Stimulated activated CD4-positive, alpha-beta T cell treated with anti-CD3 and anti-CD28 coated beads, TNF-alpha, amount 100 ng/mL, for 1 hour (primary cell): ENCODE measurements at places on chromosomes 2 and 18.

DNA sequence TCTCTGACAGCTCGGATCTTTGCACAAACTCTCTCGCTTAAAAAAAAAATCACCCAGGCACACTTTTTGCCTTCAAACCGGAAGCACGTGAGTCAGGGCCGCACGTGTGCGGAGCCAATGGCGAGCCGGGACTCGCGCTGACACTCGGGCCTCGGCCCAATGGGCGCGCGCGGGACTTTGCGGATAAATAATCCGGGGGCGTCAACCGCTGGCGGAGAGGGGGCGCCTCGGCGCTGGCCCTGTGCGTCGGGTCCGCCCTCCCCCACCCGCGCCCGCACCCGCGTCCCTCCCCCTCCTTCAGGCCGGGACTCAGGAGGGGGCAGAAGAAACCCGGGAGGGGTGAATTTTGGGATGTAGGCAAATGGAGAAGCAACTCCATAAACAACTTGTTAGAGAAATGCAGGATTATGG, 319 bp upstream of the EN1 start:
- DNase-seq: no peak

- DNase-seq: no peak
These were observed 136.8 kb upstream of the ARL4C start for GRCh38 chr2:234633581-234634230.

DNA sequence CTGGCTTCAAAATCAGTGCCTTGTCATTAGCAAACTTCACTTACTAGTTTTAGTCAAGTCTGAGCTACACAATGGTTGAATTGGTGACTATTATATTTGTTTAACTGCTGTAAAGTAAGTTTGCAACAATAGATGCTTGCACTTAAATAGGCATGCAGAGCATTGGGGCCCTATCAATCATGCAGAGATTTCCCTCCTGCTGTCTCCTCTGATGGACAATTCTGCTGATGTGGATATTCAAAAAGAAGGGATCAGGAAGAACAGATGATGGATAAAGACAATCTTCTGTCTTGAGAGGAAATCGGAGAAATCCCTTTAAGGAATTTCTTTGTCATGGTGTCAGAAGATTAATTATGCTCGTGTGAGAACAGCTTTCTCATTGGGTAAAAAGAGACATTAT, 89.0 kb downstream of the GREB1L start:
- no peak for DNase-seq

DNA sequence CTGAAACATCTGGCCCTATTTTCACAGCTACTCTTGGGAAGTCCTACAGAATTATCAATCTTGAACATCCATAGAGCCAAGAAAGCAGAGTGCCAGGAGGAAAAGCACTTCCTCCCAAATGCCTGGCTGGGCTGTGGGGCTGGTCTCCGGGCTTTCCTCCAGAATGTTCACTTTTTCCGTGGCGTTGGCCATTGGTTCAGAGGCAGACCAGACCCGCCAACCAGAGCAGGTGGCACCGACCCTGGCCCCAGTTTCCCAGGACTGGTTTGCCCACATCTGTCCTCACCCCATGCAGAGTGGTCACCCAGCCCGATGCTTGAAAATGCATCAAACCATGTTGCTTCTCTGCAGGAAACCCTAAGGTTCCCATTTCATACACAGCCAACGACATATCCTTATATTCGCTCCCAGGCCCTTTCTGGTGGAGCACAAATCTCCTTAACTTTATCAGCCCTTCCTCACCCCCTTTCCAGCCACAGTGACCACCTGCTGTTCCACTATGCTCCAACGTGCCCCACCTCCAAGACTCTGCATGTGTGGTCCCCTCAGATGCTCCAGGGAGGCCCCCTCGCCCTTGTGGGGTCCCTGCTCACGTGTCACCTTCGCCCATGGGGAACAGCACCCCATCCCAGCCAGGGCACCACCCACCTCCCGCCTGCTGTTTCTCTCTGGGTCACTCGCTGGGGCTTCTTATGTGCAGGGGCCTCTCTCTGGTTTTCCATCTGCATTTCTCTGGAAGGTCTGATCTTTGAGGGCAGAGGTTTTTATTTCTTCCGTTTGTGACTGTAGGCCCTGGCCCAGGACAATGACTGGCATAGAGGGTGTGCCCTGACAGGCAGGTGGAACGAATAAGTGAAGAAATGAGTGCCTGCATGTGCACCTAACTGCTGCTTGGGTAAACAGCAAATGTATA, 92.9 kb downstream of the PXDN start:
- no peak for DNase-seq

DNA sequence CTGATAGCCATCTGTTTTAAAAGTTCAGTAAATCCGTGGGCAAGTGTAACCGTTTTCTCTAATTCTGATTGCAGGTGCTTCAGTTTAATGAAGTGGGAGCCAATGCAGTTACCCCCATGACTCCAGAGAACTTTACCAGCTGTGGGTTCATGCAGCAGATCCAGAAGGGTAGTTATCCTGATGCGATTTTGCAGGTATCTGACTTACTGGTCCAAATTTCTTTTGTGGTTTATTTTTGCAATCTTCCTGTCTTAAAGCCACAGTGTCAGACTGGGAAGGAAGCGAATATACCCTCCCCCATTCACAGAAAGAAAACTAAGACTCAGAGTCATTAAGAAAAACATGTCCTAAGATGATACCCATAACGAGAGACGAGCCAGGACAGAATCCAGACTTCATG, 7.7 kb downstream of the SERPINB2 start:
- DNase-seq: no peak

- no peak for DNase-seq
These were observed 33.0 kb downstream of the TPO start for GRCh38 chr2:1446301-1446700.

DNA sequence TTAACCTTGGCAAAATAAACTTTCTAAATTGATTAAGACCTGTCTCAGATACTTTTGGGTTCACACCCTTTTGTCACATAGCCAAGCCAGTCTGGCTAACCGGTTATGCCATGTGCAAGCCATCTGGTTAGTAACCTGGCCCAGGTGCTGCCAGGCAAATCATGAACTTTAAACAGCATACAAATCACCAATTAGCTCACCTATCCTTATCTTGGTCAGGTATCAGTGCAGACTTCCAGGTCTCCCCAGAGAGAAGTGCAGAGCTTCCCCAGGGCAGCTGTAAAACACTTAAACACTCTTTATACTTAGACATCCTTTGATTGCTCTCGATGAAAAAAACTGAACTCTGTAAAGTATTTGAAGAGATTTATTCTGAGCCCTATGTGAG, 14.9 kb upstream of the MC5R start:
- DNase-seq: no peak

DNA sequence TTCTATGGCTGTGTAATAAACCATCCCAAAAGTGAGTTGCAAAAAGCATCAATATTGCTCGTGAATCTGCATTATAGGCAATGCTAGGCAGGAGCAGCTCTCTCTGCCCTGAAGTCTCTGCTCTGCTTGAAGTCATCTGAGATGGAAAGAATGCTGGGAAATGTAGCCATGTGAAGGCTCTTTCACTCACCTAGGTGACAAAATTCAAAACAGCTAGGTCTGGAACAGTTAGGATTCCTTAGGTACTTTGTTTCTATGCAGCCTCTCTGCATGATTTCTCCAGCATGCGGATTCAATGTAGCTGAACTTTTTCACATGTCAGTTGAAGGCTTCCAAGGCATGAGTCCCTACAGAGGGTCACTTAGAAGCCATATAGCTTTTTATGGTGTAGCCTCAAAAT, 1383.7 kb downstream of the LRP1B start:
- DNase-seq: no peak

DNA sequence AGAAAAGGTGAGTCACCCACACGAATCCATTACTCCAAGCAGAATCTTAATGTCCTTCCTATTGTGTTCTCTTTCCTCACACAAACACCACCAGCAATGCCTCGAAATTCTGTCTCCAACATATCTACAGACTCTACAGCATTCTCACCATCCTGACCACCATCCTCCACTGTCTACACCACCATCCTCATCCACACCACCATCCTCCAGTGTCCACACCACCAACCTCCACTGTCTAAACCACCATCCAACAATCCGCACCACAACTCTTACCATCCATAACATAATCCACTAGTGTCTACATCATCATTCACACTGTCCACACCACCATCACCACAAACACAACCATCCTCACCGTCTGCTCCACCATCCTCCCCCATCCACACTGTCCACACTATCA, 121.6 kb upstream of the ALKAL2 start:
- no peak for DNase-seq

- DNase-seq: no peak
These were observed 19.1 kb upstream of the TEX51 start for GRCh38 chr2:126879348-126880298.

DNA sequence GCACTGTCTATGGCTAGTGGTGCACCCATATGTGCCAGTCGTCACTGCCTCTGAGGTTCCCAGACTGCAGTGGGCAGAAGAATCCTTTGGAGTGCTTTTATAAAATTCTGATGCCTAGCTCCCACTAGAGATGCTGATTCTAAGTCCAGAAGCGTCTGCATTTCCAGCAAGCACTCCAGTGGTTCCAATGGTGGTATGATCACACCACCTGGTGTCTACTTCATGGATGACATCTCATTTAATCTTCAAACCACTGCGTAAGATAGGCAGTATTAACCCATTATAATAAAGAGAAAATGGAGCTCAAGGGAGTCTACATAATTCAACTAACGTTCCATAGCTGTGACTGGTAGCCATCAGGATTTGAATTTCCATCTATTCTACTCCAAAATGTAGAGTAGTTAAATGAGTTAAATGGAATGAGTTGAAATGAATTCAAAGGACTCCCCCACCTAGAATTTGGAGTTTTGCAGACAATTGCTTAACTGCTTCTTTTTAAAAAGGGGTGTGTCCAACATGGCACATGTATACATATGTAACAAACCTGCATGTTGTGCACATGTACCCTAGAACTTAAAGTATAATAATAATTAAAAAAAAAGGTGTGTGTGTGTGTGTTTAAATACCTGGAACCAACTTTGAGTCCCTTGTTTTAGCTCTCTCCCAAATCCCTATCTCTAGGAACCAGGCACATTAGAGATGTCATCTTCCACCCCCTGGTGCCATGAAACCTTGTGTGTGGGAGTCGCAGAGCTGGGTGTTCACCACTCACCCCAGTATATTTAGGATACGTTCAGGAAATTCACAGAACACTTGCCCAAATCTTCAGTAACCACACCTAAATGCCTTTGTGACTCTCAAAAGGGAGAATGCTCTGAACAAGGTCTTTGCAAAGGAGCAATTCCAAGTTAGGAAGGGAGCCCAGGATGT, 14.1 kb downstream of the LAMA3 start:
- DNase-seq: no peak

GRCh38 chr2:8684878-8685696, 3.2 kb downstream of the ID2 start:
- no peak for DNase-seq

DNA sequence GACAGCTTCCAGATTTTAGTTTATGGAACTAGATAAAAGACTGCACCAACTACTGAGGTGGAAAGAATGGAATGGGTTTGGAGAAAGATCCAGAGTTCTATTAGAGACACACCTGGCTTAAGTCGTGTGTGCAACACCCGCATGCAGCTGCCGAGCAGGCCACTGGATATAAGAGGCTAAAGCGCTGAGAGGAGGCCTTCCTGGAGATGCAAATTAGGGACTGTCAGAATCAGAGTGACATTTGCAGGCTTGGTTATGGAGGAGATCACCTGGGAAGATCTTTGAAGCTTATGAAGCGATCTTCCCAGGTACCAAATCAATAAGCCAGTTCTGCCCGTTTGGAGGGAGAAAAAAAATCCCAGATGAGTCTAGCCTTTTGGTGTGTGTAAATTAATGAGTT, 30.4 kb upstream of the KLHL29 start:
- DNase-seq: no peak

DNA sequence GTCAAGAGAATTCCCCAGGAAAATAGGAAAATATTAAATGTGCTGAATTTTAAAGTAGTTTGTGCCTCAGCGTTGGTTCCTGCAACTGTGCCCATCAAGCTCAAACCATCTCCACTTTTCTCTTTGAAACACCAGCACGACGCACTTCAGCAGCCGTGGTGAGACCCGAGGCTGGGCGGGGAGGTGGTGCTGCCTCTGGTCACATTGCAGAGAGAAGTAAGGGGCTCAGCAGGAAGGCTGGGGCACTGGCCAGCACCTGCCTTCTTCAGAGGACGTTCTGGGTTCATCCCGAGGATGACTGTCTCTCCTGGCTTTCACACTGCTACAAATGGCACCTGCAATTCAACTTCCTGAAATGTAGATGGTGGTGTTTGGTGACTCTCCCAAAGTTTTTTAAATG, 323.7 kb upstream of the SALL3 start:
- DNase-seq: no peak

DNA sequence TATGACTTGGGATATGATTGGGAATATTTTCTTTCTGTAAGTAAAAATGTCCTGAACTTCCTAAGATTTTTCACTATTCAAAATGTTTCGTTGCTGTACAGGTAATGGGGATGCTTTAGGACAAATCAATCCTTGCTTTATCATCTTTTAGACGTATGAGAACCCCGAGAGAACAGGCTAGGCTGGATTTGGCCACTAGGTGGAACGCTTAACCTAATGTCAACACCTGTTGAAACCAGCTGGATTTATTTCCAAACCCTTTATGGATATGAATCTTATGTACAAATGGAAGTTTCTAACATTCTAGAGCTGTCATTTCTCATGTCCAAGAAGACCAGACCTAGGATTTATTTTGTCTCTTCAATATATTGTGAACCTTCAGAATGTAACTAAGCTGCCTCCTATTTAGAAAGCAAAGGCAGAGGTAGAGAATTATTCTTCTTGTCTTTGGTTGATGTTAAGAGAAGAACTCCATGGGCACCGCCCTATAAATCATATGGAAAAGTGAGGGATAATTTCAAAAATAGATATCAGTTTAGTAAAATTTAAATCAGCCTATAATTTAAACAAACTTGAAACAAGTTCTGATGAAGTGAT, 96.7 kb downstream of the PMAIP1 start:
- DNase-seq: no peak

DNA sequence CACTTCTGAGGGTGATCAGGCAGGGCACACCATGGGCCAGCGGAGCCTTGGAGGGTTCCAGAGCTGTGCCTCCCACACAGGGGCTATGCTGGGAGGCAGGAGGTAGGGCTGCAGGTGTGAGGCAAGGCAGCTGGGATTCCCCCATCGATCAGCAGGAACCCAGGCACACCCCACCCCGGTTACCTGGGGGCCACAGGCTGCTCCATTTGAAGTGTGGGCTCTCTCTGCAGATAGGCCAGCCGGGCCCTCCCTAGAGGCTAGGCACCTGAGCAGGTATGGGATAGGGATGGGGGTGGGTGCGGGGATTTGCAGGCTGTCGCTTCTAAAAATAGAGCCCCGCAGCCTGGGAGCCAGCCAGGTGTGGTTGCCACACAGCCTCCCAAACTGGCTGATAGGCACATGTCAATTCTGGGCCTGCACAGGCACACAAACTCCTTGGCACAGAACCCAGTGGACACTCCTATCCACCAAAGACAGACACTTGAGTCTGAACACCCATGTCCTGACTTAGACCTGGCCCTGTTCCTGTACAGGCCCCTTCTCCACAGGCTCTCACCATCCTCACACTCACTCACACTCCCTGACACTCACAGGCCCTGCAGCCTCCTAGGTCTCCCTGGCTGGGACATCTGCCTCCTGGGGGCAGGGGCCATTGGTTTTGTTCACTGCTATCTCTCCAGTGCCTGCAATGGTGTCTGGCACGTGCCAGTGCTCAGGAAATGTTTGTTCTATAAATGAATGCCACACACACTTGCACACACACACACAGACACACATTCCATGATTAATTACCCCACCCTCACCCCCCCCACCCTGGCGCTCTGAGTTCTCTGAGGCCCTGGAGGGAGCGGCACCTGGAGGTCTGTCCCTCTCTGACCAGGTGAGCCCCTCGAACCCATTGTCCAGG, 73.4 kb downstream of the ZFP36L2 start:
- no peak for DNase-seq

GRCh38 chr18:80106482-80107051, 2.5 kb upstream of the ADNP2 start:
- DNase-seq: no peak
